ENCODE measurements at places on chromosomes 5 and 9.

DNA sequence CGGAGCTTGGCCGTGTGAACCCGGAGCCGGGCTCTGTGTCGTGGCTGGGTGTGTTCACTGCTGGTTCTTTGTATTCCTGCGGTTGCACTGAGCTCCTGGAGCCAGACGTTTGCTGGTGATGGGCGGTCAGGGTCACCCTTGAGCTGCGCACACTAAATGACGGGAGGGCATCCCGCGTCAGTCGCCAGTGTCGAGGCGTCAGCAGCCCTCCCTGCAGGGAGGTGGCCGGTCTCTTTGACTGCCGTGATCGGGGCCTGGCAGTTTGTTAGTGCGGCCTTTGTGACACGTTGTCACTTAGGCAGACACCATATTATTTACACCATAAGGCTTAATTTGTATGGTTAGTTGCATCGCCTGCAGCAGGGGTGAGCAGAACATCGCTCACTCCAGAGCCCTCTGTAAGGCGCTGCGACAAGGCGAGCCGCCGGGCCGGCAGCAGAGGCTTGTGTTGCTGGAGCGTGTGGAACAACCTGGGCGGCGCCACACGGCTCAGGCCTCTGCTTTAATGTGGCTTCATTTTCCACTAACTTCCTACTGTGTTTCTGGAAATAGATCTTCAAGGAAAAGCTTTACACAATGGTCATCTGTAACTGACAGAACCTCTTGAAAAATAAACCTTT lies 8.3 kb downstream of the NDUFS6 start:
- no peak for DNase-seq

DNA sequence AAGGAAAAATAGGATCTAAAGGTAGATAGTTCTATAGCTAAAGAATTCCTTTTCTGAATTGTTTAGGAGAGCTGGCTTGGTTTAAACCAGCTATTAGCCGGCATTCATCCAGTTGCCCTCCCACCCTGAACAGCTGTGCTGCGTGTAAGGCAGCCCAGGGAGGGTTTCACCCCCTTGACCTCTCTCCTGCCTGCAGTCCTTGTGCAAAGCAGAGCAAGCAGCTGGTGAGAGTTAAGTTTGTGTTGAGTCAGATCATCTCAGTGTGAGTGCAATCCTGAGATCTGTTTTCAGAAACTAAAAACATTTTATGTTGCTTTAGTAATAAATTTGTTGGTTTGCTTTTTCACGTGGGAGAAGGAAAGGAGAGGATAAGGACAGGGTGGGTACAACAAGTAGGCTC lies 13.0 kb downstream of the SLC25A25 start:
- no peak for DNase-seq

DNA sequence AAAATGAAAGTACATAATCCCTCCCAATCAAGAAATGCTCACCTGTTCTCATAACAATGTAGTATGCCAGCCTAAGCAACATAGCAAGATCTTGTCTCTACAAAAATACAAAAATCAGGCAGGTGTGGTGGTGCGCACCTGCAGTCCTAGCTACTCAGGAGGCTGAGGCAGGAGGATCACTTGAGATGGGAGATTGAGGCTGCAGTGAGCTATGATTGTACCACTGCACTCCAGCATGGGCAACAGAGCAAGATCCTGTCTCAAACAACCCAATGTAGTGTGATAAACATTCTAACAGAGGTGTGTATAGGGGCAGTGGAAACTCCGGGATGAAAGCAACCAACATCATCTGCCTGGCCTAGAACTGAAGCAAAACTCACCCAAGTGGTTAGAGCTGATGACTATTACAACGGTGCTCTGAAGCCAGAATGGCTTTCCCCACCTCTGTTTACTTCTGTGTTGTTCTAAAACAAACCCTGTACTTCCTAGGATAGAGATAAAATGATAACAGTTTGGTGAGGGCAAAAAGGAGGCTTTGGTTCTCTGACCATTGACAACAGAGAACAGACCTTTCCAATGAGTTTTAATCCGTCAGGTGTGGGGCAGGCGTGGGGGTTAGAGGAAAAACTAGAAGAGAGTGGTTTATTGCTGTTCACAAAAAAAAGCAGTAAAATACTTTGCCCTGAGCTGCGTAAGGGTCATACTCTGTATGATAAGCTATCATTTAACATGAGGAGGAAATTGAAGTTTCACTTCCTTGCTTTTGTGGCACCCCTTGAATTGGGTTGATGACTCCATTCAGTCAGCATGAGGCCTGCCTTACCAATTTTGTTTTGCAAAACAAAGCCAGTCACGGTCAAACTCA lies 18.9 kb downstream of the WNT8A start:
- DNase-seq, result no peak

DNA sequence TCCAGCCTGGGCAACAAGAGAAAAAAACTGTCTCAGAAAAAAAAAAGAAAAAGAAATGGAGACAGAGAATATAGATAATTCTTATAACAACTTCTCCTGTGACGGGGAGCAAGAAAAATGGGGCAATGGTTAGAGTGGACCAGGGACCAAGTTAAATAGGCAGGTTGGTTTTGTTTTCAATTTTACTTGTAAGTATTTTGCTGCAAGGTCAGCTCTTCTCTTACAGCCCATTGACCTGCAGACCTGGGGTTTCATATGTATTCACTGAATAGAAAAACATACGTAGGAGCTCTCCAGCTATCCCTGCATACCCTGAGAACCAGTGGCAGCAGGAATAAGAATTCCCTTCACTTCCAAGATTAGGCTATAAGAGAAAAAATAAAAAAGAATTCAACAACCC lies 29.2 kb upstream of the IL13 start:
- DNase-seq, result no peak

- DNase-seq, result no peak
Measured at GRCh38 chr5:17829456-17829855, 195.2 kb downstream of the TAF11L14 start.

- no peak for DNase-seq
Measured at GRCh38 chr5:170330568-170331054, 33.0 kb upstream of the LCP2 start.

DNA sequence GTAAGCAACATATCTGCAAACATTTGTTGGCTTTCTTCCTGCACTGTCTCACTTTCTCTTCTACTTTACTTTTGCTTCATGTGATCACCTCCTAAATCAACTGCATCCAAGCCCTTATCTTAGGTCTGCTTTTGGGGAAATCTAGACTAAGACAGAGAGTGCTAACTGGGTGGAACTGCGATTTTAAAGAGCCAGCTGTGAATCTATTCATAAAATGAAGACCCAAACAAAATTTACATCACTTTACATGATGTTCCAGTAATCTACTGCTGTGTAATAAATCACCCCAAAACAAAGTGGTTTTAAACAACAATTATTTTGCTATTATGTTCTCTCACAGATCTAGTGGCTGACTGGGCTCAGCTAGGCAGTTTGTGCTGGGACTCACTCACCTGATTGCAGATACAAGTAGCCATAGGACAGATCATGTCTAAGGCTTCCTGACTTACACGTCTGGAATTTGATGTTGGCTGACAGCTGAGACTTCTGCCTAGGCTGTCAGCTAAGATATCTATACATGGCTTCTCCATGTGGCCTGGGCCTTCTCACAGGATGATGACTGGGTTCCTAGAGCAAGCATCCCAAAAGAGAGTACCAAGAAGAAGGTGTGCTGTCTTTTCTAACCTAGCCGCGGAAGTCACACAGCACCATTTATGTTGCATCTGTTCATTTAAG lies 145.1 kb upstream of the TBCA start:
- no peak for DNase-seq

GRCh38 chr9:98091735-98092612 lies 27.0 kb downstream of the TRIM14 start:
- no peak for DNase-seq

DNA sequence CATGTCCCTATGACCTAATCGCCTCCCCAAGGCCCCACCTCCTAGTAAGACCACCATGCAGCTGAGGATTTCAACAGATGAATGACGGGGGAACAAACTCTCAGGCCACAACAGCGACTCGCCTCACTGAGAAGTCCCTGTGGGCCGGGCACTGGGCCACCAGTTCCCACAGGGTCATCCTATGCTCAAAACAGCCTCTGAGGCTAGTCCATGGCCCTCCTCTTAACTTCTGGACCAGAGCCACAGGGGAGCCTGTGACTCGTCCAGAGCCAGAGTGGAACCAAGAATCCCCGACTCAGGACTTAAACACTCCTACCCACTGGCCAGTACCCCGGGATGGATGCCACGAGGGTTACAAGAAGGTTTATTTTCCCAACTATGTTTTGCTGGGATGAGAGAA lies 12.3 kb downstream of the GFPT2 start:
- no peak for DNase-seq

DNA sequence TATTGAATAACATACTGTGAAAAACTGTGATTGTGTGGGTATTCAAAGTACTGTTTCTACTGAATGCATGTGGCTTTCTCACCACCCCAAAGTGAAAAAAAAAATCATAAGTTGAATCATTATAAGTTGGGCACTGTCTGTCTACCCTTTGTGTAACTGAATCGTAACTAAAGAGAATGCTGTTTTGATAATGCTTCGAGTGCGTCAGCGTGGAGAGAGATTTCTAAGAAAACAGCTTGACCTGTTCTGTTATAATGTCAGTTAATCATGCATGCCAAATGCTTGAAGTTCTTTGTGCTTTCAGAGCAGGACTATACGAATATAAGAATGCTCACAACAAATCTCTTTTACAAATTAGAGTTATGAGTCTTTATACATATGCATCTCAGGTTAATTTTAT lies 148.8 kb upstream of the SGCD start:
- no peak for DNase-seq

DNA sequence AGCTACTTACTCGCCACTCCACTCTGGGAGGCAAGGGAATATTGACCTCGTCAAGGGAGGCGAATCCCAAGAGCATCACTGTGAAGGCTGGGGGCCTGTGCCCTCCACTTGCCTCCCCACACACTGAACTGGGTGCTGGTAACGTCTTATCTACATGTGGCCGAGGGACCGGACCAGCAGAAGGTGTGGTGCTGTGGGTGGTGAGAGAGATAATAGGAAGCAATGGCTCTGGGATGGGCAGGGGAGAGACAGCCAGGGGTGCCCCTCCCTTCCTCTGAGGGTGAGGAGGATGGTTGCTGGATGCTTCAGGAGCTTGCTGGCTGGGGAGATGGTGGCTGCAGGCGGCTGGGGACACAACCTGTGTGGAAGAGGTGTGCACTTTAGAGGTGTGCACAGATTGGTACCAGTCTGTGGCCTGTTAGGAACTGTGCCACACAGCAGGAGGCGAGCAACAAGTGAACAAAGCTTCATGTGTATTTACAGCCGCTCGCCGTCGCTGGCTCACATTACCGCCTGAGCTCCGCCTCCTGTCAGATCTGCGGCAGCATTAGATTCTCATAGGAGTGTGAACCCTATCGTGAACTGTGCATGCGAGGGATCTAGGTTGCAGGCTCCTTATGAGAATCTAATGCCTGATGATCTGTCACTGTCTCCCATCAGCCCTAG lies 100.3 kb downstream of the ENTREP1 start:
- no peak for DNase-seq

DNA sequence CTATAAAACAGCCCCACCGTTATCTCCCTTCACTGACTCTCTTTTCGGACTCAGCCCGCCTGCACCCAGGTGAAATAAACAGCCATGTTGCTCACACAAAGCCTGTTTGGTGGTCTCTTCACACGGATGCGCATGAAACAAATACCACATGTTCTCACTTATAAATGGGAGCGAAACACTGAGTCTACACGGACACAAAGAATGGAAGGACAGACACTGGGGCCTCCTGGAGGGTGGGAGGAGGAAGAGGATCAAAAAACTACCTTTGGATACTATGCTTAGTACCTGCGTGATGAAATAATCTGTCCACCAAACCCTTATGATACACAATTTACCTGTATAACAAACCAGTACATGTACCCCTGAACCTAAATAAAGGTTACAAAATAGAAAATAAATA lies 98.6 kb downstream of the ICE1 start:
- DNase-seq, result no peak
